DMS153 (cell line): ENCODE measurements at places on chromosomes 2 and 18.

DNA sequence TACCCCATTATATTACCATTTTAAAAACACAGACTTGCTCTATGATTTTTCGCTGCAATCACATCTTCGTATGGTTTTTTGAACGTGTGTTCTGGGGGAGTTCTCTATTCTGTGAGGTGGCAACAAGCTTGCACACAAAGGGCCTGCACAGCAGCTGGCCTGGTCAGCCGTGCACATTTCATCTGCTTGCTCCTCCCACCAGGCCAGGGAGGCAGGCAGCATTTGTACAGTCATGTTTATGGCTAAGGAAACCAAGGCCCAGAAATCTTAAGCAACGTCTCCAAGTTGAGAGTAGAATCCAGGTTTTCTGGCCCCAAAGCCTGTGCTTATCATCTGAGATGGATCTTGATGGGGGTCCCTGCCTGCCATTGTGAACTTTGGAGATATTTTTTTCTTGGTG lies 106.4 kb upstream of the SMIM21 start:
- no peak for DNase-seq

- no peak for DNase-seq
Observed at GRCh38 chr2:120650022-120650644, 85.5 kb upstream of the GLI2 start.

DNA sequence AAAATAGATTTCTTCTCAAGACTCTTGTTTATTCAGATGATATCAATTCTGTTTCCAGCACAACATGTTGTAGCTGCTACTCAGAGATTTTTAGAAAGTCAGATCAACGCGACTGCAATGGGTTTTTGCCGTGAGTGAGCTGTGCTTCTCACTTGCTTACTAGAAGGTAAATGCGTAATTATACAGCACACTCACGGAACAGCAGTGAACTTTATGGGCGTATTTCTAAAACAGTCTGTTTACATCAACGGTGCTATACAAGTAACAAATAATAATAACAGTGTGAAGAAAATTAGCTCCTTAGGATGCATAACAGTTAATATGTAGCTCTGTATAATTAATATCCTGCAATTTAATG lies 533.6 kb downstream of the RNF144A start:
- DNase-seq, result no peak

- DNase-seq, result no peak
Observed at GRCh38 chr18:22065311-22065710, 104.1 kb upstream of the GATA6 start.

DNA sequence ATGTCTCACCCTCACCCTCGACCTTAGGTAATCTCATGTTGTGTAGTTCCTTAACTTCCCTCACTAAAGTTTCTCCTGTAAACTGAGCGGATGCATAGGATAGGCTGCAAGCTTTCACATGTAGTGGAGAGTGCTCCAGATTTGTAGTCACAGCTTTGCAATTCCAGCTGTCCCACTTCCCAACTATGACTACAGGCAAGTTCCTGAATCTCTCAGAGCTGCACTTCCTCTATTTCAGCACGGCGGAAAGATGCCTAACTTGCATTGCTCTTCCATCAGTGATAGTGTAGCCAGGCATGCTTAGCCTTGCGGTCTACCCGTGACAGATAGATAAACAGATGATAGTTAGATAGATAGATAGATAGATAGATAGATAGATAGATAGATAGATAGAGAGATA lies 183.1 kb upstream of the CCDC68 start:
- DNase-seq, result no peak

GRCh38 chr2:225693259-225693658 lies 293.7 kb downstream of the NYAP2 start:
- no peak for DNase-seq

DNA sequence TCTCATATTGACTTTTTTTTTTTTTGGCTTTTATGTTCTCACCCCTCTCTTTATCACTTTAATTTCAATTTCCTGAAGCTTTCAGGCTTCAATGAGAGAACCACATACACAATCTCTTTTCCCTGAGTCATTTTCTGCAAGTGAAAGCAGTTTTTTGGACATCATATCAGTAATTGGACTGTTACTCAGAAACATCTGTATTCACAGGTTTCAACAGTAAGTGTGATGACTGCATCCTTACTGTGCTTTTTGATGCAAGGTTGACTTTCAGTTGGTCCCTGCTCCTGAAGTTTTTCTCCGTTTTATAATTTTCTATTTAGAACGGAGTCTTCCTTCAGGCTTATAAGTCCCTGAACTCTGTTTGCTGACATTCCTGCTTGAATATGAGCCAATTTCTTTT lies 70.5 kb upstream of the CCBE1 start:
- no peak for DNase-seq

- DNase-seq, result no peak
Observed at GRCh38 chr18:23421277-23421676, 31.8 kb upstream of the RIOK3 start.
